ENCODE measurements at places on chromosomes 4 and X.

GRCh38 chr4:5826437-5827107 lies 66.3 kb downstream of the CRMP1 start:
- DNase-seq: no peak

DNA sequence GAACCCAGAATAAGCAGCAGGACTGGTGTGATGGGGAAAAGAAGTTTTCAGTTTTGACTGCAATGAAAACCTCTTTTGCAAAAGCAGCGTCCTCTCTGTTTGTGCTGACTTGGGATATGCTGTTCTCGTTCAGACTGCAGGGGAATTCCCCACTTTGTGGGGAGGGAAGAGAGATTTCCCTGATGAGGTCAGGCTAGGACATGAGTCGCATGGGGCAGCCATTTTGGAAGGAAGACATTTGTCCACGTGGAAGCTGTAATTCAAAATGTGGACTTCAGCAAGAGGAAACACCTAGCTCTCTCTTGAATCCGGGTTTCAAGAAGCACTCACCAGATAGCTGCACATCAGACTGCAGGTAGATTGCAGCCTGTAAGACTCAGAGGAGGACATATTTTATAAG lies 39.3 kb downstream of the ING2 start:
- no peak for DNase-seq

GRCh38 chr4:54959131-54959530 lies 166.3 kb downstream of the KDR start:
- DNase-seq: no peak

- no peak for DNase-seq
These were observed 1.8 kb downstream of the CCNI start for GRCh38 chr4:77073981-77074380.

- no peak for DNase-seq
These were observed 245.2 kb upstream of the TET2 start for GRCh38 chr4:104901438-104901837.

- DNase-seq: no peak
These were observed 55.8 kb downstream of the PAK3 start for GRCh38 chrX:111151764-111152163.

DNA sequence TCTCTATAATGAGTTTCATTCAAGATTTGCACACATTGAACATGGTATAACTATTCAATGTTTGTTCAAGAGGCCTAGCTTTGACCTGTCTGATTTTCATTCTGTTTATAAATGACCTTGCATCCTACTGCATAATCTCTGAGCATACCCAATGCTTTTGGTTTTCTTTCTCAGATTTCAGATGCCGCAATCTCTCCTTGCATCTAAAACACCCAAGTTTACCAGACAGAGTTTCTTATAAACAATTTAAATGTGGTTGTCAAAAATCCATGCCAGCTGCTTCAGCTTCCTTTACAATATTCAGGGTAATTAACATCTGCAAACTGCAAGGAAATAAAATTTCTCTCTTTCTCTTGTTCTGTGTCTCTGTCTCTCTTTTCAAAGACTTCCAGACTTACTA lies 123.0 kb upstream of the PCDH18 start:
- no peak for DNase-seq

- no peak for DNase-seq
These were observed 115.5 kb downstream of the JADE1 start for GRCh38 chr4:128924951-128925350.

GRCh38 chr4:182884040-182884439 lies 33.1 kb downstream of the DCTD start:
- DNase-seq: no peak

- no peak for DNase-seq
These were observed 29.5 kb downstream of the LIN54 start for GRCh38 chr4:82981138-82981537.

DNA sequence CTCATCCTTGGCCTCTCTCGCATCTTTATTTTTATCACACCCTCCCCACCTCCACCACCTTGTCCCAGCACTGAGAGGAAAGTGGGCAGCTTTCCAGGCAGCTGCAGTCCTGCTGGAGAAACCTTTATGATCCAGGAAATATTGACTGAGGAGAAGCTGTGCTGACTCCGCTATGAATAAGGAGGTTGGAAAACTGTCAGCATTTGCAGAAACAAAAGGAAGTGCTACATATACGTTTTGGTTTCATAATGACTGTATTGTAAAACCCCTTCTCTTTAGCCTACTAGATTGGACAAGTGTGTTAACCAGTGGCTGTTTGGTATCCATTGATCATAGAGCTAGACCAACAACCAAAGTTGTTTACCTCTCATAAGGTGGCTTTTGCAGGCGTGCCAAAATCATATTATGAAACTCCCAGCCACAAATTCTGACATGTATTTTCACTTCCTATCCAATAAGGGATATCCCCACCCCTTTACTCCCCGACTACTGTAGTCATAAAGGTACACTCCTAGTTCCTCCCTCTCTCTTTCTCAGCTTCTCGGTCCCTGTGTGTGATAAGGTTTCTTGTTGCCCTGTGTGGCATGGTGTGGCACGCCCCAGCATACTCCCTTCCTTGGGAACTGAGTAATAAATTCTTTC lies 88.4 kb downstream of the GPR143 start:
- DNase-seq: peak; percentile 35

- no peak for DNase-seq
These were observed 11.7 kb downstream of the NDST4 start for GRCh38 chr4:115101675-115102074.

GRCh38 chr4:53844133-53844532 lies 220.3 kb downstream of the CHIC2 start:
- DNase-seq: no peak

GRCh38 chr4:79445371-79445781 lies 37.3 kb upstream of the GK2 start:
- DNase-seq: peak; percentile 18

GRCh38 chr4:94544811-94545210 lies 93.1 kb downstream of the PDLIM5 start:
- DNase-seq: no peak

- no peak for DNase-seq
These were observed 41.8 kb downstream of the FNIP2 start for GRCh38 chr4:158810487-158811215.

Measured in NCI-H2029 treated with DMSO at 0.1 percent for 48 hours (cell line).